ENCODE measurements at places on chromosomes 11 and 22. TPM values are rescaled to one million over a fixed set of nuclear protein-coding genes. Genes with fewer than 3 reads are reported as not detected.

DNA sequence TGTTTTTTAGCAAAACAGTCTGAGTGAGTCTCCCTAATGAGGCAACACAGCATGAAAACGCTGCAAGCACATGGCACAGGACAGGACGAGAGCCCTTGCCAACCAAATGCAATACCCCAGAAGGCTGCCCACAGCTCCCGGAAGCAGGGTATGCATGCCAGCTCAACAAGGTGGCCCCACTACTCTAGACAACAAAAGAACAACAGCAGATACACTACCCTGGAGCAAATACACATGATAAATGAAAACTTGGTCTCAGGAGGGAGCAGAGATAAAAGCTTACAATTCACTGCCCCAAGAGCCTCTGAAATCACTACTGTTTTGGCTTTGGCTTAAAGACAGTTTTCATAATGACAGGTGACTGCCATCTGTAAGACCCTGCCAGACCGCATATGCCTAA, 785.4 kb upstream of the API5 start:
- H3K27ac ChIP-seq, result no peak overlapping the region
- no peaks in the 10 kb centered on the region for H3K27me3 ChIP-seq
- DNase-seq, result no peak
- H3K36me3 ChIP-seq, result no peaks in the 10 kb centered on the region

DNA sequence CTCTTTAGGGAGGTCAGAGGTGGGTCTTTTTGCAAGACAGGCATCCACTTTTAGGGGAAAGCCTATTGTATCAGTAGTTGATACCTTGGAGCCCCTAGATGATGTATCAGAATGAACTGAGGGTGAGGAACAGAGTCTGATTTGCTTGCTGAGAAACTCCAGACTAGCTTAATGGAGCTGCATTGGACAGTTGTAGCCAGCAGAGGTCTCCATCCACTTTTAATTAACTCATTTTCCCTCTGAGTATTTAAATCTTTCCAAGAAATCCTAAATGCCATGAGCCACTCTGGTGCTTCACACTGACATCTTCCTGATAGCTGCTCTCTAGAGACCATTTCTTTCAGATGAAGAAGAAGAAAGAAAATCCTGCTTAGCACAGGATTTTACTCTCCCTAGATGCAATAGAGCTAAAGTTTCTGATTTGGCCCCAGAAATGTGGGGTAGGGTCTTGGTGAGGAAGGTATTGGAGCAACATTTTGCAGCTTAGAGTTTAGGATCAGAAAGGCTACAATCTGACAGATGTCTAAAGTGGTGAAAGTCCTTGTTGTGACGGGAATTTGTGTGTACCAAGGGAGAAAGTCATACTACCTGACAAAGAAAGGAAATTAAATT, 38.0 kb downstream of the EXT2 start:
- no peak overlapping the region for H3K4me3 ChIP-seq
- H3K27ac ChIP-seq, result no peak overlapping the region
- no peaks in the 10 kb centered on the region for H3K36me3 ChIP-seq
- DNase-seq, result no peak
- H3K27me3 ChIP-seq, result no peaks in the 10 kb centered on the region

DNA sequence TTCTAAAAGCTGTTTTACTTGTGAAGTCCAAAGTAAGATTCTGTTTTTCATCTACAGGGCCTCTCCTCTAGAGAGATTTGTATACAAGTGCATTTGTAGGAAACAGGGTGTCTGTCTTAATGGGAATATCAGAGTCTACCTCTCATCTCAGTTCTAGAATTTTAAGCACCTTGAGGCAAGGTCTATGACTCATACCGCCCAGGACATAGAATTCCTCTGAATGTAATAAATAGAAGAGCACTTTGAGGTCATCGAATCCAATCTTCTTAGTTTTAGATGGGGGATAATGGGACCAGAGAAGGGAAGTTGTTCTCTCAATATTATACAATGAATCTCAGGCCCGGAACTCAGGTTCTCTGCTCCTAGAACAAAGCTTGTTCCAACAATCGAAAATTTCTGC, 101.8 kb upstream of the TIMP3 start:
- H3K36me3 ChIP-seq, result no peaks in the 10 kb centered on the region
- H3K27ac ChIP-seq, result peak overlapping the region; percentile 67
- no peak overlapping the region for H3K4me3 ChIP-seq
- peak; percentile 69 for DNase-seq
- peaks cover 65% of the 10 kb centered on the region for H3K4me1 ChIP-seq

DNA sequence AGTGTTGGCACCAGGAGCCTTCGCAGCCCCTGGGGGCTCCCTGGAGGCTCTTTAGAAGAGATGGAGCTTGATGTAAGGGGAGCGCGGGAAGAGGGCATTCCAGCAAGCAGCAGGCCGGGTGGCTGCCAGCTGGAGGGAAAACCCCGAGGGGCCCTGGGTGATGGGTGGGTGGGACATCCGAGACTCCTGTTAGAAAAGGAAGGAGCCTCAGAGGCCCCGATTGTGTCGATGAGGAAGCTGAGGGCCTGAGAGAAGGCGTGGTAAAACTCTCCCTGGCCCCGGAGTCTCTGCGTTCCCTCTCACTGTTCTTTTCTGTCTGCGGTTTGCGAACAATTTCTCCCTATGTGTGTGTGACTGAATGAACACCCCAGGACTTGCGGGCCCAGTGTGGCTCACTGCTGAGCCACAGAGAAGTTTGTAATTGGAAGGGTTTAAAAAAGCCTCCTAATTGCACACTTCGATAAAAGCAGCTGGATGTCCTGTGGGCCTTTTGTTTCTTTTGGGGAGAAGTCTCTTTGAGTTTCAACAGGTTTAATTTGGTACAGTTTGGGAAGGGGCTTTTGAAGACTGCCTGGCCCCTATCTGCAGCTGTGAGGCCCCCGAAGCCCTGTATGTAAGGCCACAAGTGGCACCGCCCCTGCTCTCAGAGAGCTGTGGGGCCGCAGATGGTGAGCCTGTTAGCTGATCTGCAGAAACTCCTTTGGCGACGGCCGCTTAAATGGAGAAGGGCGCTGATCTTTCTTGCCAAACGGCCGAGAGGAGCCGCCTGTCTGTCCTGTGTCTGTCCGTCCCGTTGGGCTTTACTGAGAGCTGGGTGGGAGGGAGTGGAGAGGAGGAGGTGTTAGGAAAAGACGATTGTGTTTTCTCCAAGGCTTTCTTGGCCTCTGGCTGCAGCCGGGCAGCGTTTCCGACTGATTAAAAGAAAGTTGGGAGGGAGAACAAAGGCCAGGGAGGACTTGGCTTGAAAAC, 2.0 kb downstream of the FBLN1 start:
- 0 out of 2 replicates have a peak overlapping the region, but pooled peaks have one; percentile 6 for H3K27ac ChIP-seq
- DNase-seq, result no peak
- H3K27me3 ChIP-seq, result no peaks in the 10 kb centered on the region

DNA sequence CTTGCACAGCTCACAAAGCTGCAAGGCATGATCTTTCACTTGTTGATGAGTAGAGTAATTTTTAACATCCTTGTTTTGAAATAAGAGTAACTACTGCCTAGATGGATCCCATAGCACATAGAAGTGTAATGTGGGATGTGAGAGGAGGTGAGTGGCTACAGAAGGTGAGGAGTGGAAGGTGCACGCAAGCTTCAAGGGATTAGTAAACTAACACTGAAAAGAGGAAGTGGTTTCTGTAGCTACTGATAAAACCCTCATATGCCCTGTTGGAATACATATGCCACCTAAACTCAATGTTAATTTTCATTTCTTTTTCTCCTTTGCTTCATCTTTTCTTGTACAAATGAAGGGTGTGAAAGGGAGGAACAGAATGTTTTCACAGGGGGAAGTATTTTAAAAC, 22.0 kb upstream of the CTSC start:
- no peaks in the 10 kb centered on the region for H3K36me3 ChIP-seq
- no peak overlapping the region for H3K27ac ChIP-seq
- H3K27me3 ChIP-seq, result no peaks in the 10 kb centered on the region
- H3K4me1 ChIP-seq, result peaks cover 37% of the 10 kb centered on the region
- DNase-seq, result no peak

CREB3L1 gene
- 3.1 TPM for total RNA-seq

GRCh38 chr11:69300120-69301060, 6.4 kb downstream of the MYEOV start:
- H3K27ac ChIP-seq, result peak overlapping the region; percentile 98
- H3K4me1 ChIP-seq, result peaks cover 78% of the 10 kb centered on the region

HPX gene
- total RNA-seq, result 0.68 TPM

MS4A4E gene
- total RNA-seq, result not detected

- DNase-seq, result no peak
- no peaks in the 10 kb centered on the region for H3K27me3 ChIP-seq
- no peaks in the 10 kb centered on the region for H3K36me3 ChIP-seq
- H3K27ac ChIP-seq, result no peak overlapping the region
Observed at GRCh38 chr11:86435711-86436110, 61.0 kb downstream of the CCDC81 start.

DNA sequence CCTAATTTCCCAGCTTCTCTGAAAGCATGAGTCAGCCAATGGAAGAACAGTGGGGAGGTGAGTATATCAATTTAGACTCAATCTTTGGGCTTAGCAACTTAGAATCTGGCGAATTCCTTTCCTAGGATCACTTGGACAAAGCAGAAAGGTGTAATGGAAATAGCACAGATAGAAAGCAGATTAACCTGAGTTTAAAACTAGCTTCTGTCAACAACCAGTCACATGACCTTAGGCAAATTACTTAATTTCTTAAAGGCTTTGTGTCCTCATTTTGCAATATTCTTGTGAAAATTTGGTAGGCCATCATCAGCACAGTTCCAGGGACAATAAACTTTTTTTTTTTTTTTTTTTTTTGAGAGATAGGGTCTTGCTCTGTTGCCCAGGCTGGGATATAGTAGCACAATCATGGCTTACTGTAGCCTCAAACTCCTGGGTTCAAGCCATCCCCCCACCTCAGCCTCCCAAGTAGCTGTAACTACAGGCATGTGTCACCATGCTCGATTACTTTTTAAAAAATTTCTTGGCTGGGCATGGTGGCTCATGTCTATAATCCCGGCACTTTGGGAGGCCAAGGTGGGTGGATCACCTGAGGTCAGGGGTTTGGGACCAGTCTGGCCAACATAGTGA, 40.8 kb upstream of the PCF11 start:
- no peaks in the 10 kb centered on the region for H3K27me3 ChIP-seq
- no peak overlapping the region for H3K4me3 ChIP-seq
- H3K27ac ChIP-seq, result no peak overlapping the region
- DNase-seq, result no peak

GRCh38 chr11:108835624-108836023, 170.8 kb downstream of the DDX10 start:
- H3K36me3 ChIP-seq, result no peaks in the 10 kb centered on the region
- H3K4me1 ChIP-seq, result no peaks in the 10 kb centered on the region
- H3K27me3 ChIP-seq, result no peaks in the 10 kb centered on the region
- no peak for DNase-seq
- no peak overlapping the region for H3K27ac ChIP-seq
- no peak overlapping the region for H3K4me3 ChIP-seq

RELT gene
- total RNA-seq, result 10.7 TPM

Data from PC-9 (cell line).